ENCODE measurements at places on chromosomes 3 and 15. TPM values are rescaled to one million over a fixed set of nuclear protein-coding genes. Genes with fewer than 3 reads are reported as not detected.

- peak; percentile 54 for DNase-seq
These were observed 9.4 kb downstream of the CLSTN2 start for GRCh38 chr3:139944256-139944910.

CPNE9 gene
- 0.07 TPM for polyA plus RNA-seq

GRCh38 chr3:19220311-19220710 lies 72.0 kb downstream of the KCNH8 start:
- no peak for DNase-seq

PGBD4 gene
- polyA plus RNA-seq, result 1.5 TPM

DNA sequence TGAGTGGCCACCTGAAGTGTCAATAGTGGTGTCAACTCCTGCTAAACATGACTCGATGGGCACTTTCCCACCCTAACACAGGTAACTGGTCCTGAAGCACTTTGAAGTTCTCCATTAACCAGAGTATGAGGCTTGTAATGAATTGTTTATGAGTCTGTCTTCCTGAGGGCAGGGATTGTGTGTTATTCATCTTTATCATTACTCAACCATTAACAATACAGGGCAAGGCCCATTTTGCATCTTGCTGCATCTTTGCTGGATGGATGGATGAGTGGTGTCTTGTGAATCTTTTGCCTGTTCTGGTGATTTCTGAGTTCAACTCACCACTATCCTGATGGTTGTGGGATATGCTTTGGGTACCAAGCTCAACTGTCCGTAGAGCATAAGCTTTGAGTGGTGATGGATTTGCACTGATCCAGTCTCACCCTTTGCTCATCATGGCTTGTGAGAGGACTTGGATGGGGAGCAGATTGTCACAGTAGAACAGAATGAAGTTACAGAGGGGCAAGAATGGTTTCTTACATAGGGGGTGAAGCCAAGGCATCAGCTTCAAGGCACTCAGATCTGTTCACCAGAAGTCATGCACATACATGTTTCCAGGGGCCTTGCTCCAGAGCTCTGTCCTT lies 22.3 kb upstream of the EPB42 start:
- DNase-seq, result no peak
